Vagina (tissue), 2 donors: ENCODE measurements at places on chromosomes 2 and 18.

DNA sequence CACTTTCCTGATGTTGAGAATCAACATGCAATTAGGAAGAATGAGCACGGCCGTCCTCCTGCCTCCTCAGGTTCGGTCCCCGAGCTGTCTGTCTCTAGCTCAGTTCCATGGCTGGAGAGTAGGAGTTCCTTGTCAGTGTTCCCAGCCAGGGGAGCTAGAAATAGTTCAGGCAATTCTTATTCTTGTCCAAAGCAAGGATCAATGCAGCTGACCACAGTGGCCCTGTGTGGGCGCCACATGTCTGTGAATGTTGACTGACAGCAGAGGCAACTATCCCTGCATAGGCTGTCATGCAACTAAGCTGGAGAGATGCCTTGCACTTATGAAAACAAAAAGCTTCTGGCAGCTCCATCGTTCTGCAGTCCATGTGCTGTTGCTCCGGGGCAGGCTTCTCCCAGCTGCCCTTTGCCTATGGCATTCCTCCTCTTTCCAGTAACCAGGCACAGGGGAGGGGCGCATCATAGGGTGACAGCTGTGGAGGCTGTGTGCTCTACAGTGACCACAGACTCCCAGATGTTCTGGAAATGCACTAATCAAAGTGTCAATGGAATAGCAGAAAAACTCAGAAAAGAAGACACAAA lies 58.7 kb downstream of the PDCL3 start:
- no peak overlapping the region for H3K27ac ChIP-seq
- no peak for DNase-seq
- no peaks in the 10 kb centered on the region for H3K27me3 ChIP-seq
- no peaks in the 10 kb centered on the region for H3K4me1 ChIP-seq
- no peaks in the 10 kb centered on the region for H3K36me3 ChIP-seq

DNA sequence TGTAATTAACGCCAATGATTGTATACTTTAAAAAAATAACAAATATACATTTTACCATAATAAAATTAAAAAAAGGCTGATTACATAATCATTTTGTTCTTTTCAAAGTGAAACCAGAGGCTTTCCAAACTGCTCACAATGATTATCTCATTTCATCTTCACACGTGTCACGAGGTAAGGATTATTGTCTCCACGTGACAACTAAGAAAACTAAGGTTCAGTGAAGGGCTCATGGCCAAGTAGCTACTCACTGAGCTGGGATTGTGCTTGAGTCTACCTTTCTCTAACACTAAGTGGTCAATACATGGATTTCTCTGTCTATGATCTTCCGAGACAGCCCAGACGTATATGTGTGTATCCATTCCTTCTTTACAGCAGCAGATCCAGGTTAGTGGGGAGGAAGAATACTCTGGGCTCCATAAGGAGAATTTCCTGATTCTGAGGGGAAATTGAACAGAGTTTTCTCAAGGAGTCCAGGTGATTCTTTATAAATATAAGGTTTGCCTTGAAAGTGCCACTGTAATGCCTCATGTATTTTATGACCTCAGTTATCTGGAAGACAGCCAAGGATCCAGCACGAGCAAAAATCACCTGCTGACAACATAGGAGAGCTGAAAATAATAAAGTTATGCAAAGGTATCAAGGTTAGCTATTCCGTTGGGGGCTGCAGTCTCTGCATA lies 25.6 kb upstream of the ACSL3 start:
- H3K4me1 ChIP-seq, result no peaks in the 10 kb centered on the region
- H3K4me3 ChIP-seq, result no peak overlapping the region
- no peak overlapping the region for H3K27ac ChIP-seq
- no peak for DNase-seq
- no peaks in the 10 kb centered on the region for H3K36me3 ChIP-seq

DNA sequence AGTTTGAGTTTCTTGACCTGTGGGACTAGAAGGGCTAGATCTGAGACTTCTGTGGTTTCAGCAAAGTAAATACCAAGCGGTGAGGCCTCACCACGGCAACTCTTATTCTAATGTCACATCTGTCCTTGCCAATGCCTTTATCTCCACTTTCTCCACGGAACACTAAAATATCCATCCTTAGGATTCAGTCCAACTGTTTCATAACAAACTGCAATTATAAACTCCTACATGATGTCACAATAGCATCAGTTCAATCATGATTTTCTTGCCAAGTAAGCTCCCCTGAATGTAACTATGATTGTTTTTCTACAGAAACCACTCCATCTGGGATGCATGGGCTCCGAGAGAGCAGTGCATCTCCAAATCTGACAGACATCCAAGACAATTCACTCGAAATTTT lies 79.6 kb downstream of the LRATD1 start:
- no peaks in the 10 kb centered on the region for H3K4me1 ChIP-seq
- no peak overlapping the region for H3K27ac ChIP-seq
- H3K4me3 ChIP-seq, result no peak overlapping the region
- no peak for DNase-seq
- no peaks in the 10 kb centered on the region for H3K27me3 ChIP-seq

DNA sequence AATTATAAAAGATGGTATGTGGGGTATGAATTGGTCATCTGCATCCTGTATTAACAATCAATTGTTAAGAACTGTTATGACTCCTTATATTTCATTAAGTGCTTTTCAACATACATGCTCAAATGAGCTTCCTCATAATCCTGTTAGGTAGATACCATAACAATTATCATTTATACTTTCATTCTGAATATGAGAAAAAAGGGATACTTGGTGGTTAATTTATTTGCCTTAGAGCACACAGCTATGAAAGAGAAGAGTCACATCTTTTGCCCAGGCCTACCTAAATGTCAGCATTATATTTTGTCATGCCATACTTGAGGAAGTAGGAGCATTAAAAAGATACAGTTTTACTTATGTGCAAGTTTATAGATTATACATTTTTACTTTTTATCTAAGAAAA lies 169.6 kb downstream of the TCF4 start:
- H3K27ac ChIP-seq, result peak overlapping the region; percentile 85
- no peaks in the 10 kb centered on the region for H3K27me3 ChIP-seq
- no peak overlapping the region for H3K4me3 ChIP-seq
- DNase-seq, result no peak

GRCh38 chr2:313991-314390 lies 26.1 kb upstream of the ALKAL2 start:
- no peaks in the 10 kb centered on the region for H3K36me3 ChIP-seq
- no peaks in the 10 kb centered on the region for H3K4me1 ChIP-seq
- H3K4me3 ChIP-seq, result no peak overlapping the region
- H3K27ac ChIP-seq, result no peak overlapping the region

DNA sequence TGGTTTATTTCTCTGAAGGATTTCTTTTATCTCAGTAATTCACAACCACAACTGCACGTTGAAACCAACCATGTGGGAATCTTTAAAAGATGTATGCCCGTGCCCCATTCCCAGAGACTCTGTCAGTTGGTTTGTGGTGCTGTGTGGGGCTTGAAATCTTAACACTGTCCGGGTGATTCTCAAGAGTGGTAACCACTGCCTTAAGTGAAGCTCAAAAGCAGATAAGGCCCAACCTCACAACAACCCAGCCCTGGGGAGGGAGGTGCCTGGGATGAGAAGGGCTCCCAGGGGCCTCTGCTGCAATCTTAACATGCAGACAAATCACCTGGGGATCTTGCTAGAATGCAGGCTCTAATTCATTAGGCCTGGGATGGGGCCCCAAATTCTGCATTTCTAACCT lies 13.4 kb downstream of the AOX1 start:
- H3K27me3 ChIP-seq, result no peaks in the 10 kb centered on the region
- no peak for DNase-seq
- no peaks in the 10 kb centered on the region for H3K4me1 ChIP-seq
- H3K27ac ChIP-seq, result no peak overlapping the region

DNA sequence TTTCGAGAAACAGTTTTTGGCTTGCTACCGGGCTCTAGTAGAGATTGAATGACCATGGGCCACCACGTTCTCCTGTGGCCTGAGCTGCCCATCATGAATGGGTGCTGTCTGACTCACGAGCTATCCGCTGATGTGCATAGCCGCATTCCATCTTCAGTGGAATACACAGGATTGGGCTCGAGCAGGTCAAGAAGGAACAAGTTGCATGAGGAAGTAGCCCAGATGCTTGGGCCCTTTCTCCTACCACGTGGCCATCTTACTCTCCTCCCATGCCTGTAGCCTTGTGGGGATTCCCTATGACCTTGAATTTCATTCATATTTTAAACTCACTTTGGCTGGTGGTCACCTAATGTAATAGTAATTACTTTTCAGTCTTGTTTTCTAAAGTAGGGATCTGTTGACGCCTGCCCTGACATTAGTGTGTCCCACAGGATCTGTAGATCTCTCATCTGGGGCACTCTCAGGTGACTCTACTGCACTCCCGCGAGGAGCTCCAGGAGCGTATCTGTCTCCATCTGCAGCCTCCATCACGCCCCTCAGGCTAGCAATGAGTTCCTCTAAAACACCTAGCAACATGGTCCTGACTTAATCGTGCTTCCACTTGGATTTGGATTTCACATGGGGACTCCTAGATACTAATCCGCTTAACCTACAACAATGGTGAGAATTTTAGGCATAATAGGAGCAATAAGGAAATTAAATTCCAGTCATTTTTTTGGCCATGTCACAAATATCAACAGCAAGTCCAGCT lies 67.8 kb downstream of the PSMG2 start:
- H3K27me3 ChIP-seq, result no peaks in the 10 kb centered on the region
- H3K4me3 ChIP-seq, result no peak overlapping the region
- DNase-seq, result no peak
- no peaks in the 10 kb centered on the region for H3K36me3 ChIP-seq
- no peaks in the 10 kb centered on the region for H3K4me1 ChIP-seq
- no peak overlapping the region for H3K27ac ChIP-seq

GRCh38 chr2:53303012-53303578 lies 464.5 kb upstream of the CHAC2 start:
- no peaks in the 10 kb centered on the region for H3K4me1 ChIP-seq
- no peak overlapping the region for H3K4me3 ChIP-seq
- no peaks in the 10 kb centered on the region for H3K27me3 ChIP-seq

DNA sequence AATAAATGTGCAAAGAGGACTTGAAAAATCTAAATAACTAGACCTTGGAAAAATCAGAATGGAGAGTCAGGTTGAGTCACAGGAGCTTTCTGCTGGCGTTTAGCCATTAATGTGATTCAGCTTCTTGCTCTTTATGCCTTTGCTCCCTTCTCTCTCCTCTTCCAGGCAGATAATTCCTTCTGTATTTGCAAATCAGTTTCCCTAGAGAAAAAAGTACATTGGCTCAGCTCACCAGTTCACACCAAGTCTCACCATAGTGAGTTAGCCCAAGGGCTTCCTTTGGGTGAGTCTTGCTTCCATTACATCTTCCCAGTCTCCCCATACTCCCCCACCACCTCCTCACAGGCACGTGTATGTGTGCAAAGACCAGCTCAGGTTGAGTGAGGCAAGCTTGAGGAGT lies 73.6 kb downstream of the CYBRD1 start:
- no peaks in the 10 kb centered on the region for H3K4me1 ChIP-seq
- no peaks in the 10 kb centered on the region for H3K36me3 ChIP-seq
- H3K4me3 ChIP-seq, result no peak overlapping the region
- no peak for DNase-seq

- no peak for DNase-seq
- H3K36me3 ChIP-seq, result no peaks in the 10 kb centered on the region
- H3K4me3 ChIP-seq, result no peak overlapping the region
Observed at GRCh38 chr2:719191-719590, 42.0 kb upstream of the TMEM18 start.

DNA sequence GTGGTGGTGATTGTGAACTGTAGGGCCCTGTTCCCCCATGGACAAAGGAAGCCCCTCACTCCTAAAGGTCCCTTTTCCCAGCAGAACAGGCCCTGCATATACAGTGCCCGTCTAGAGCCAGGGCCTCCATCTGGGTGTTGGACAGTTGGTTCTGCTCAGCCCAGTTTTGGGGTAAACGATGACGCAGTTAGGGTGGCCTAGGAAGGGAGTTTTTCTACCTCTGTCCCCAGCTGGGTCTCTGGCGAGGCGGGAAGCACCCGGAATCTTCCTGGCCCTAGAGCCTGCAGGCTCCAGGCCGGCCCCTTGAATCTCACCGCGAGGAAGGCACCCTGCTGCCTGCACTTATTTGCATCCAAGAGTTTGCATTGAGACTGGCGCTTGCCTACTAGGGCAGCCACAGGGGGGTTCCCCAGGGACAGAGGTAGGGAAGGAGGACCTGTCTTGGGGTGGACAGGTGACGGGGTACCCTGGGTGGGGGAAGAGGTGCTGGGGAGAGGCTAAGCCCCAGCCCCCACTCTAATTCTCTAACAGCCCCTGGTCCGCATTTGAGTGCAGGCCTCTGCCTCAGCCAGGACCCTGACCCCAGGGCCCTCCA lies 529 bp upstream of the MTA3 start:
- H3K4me1 ChIP-seq, result peaks cover 33% of the 10 kb centered on the region
- no peak for DNase-seq
- no peaks in the 10 kb centered on the region for H3K27me3 ChIP-seq
- H3K27ac ChIP-seq, result peak overlapping the region; percentile 94
- no peaks in the 10 kb centered on the region for H3K36me3 ChIP-seq
- H3K4me3 ChIP-seq, result peak overlapping the region; percentile 92

DNA sequence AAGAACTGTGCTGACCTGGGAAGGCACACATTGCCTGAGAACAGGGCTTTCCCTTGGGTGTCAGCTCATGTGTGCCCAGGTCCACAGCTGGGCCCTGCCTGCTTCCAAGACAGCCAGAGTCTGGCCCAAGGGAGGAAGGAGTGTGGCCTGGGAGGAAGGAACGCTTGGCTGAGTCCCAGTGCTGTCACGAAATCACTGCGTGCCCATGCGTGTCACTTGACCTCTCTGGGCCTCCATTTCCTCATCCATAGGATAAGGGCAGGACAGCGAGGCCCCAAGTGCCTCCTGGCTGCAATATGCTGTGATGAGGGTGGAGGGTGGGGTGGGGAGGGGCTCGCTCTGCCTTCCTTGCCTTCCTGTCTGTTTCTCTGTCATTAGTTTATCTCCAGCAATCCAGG lies 642 bp upstream of the KCNK3 start:
- H3K4me3 ChIP-seq, result no peak overlapping the region
- DNase-seq, result no peak
- no peaks in the 10 kb centered on the region for H3K27me3 ChIP-seq
- peaks cover 25% of the 10 kb centered on the region for H3K4me1 ChIP-seq

GRCh38 chr2:156110890-156111289 lies 221.6 kb downstream of the NR4A2 start:
- no peaks in the 10 kb centered on the region for H3K36me3 ChIP-seq
- H3K27ac ChIP-seq, result no peak overlapping the region
- no peaks in the 10 kb centered on the region for H3K27me3 ChIP-seq
- no peak overlapping the region for H3K4me3 ChIP-seq
- no peaks in the 10 kb centered on the region for H3K4me1 ChIP-seq

DNA sequence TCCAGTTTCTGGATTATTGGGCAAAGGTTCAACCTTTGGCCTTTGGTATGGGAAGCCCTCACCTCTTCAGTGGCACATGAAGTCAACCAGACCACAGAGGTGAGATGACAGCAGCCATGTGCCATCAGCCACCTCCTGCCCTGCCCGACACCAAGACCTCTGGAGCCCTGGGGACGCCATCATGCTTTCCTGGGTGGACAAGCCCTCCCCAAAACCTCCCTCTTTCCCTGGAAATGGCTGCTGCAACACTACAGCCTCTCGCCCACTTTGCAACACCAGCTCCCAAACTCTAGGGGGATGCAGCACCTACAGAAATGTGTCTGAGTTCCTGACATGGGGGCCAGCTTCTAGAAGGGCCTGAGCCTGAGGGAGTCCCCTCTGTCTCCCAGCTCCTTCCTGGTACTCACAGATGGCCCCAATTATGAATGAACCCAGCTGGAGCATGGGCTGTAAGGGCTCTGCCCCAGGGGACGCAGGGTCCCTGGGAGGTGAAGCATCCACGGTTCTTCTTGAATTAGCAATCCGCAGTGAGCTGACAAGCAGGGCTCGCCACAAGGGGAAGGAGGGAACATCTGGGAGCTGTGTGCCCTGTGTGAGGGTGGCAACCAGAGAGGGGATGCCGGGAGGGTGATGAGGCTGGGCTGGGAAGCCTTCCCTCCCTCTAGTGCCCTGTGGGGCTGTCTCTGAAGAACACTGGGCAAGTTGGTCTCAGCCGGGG lies 268.5 kb upstream of the HDAC4 start:
- H3K27me3 ChIP-seq, result no peaks in the 10 kb centered on the region
- H3K27ac ChIP-seq, result no peak overlapping the region
- no peak for DNase-seq
- H3K36me3 ChIP-seq, result no peaks in the 10 kb centered on the region
